ENCODE measurements at places on chromosomes 1 and 21.
A peak's percentile ranks its signal among the peaks of the same experiment; 100 is the strongest.

DNA sequence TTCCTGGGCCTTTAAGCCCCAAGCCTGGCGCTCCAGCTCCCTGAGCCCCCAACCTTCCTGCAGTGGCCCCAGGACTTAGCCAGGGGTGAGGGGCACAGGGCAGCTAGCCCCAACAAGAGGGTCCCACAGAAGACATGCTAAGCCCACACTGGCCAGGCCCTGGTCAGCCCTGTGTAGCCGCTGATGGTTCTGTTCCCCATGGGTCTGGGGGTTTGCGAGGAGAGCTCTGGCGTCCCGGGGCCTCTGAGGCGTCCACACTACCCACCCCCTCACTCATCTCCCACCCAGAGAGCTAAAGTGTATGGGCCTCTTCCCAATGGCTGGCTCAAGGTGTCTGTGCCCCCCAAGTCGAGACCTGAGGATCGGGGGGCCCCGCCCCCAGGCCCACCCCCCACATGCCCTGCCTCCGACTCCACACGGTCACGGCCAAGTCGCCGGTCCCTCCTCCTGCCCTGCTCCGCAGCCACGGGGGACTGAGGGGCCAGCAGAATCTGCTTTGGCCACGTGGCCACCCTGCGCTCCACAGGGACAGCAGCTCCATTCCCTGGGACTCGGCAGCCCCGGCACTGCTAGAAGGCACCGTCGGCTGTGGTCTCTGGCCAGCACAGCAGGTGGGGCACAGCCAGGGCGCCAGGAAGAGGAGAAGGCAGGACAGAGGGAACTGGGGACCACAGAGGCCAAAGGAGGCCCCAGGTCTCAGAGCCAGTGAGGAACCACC, 7.8 kb downstream of the TNFRSF18 start:
- no peak for DNase-seq

DNA sequence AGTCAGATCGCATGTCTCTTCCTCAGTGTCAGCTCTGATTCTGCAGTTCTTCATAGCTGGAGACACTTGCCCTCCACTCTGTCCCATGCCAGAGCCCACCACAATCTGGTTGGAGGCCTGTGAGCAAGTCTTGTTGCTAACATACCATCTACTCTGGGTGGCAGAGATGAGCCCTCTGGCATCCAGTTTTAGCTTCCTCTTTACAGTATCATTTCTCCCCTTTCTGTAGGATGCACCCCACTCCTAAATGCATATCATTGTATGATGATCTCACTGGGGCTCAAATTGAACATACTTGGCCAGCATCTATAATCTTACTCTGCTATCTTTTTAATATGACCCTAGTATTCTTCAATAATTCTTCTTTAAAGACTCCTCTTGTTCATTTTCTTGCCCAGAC, 16.9 kb downstream of the PCNX2 start:
- DNase-seq = no peak

GRCh38 chr1:9182784-9183257, 51.8 kb upstream of the H6PD start:
- no peak for DNase-seq

DNA sequence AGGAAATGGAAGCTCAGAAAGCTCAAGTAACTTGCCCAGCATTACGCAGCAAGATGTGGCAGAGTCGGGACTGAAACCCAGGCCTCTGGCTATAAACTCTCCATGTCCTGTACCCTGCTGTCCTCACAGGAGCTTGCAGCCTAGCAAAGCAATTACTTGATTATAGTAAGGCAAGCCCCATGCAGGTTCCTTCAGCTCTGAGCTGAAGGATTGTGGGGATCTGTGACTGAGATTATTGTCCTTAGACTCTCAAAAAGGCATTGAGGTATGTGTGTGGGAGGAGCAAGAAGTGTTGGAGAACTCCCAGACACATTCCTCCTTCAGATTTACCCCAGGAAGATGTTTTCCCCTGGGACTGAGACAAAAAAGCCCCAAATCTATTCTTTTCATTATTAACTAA, 124.0 kb upstream of the SPATA6 start:
- no peak for DNase-seq

- no peak for DNase-seq
These were observed 23.1 kb upstream of the PKP1 start for GRCh38 chr1:201260236-201260590.

- no peak for DNase-seq
These were observed 24.8 kb upstream of the EDN2 start for GRCh38 chr1:41509270-41509671.

DNA sequence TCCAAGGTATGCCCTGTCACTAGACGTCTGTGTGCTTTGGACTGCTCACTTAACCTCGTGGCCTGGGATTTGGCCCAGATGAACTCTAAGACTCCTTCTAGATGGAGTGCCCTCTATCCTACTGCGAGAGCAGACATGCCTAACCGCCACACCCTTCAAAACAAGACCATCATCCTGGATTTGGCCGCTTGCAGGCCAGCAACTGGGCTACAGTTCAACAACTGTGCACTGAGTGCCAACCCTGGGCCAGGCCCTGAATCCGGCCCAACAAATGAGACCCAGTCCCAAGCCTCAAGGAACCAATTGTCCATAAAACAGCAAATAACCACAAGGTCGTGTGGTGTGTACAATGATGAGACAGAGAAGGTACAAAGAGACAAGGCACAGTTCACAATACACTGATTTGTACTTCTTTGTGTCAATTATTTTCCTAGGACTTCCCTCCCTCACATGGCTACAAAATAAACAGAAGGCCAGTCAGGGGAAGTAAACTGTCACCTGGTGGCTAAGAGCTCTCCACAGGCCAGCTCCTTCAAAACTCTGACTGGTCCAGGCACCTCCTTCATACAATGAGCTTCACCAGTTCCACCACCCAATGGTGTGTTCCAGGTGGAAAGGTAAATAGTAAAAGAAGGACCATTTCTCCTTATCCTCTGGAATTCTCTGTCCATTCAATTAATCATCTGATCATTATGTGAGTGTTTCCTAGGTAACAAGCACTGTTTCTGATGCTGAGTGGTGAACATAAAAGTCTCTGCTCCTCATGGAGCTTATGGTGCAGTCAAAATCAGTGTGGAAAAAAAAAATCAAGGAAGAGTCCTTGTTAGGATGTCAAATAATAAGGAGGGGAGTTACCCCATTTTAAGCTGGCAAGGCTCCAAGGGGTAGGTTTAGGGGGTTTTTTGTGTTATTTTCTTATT, 60.4 kb downstream of the CAPZB start:
- no peak for DNase-seq

GRCh38 chr1:116462722-116463121, 89.7 kb downstream of the ATP1A1 start:
- DNase-seq = no peak

DNA sequence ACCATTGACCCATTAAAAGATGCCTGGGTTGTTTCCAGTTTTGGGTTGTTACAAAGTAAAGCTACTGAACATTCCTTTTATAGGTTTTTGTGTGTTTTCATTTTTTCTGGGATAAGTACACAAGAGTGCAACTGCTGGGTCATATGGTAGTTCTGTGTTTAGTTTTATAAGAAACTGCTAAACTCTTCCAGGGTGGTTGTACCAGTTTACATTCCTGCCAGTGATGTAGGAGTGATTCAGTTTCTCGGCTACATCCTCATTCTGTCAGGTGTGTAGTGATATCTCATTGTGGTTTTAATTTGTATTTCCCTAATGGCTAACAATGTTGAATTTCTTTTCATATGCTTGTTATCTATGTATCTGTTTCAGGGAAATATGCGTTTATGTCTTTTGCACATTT, 58.5 kb upstream of the DNAJC6 start:
- DNase-seq = no peak

DNA sequence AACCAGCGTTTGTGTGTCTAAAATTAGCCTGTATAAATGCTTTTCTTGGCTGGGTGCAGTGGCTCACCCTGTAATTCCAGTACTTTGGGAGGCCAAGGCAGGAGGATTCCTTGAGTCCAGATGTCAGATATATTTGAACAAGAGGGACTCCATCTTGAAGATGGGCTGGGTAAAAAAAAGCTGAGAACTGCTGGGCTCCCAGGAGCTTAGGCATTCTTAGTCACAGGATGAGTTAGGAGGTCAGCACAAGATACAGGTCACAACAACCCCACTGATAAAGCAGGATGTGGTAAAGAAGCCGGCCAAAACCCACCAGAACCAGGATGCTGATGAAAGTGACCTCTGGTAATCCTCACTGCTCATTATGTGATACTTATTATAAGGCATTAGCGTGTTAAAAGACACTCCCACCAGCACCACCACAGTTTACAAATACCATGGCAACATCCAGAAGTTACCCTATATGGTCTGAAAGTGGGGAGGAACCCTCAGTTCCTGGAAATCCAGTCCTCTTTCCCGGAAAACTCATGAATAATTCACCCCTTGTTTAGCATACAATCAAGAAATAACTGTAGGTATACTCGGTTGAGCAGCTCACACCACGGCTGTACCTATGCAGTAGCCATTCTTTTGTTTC, 36.2 kb upstream of the ZNF496 start:
- no peak for DNase-seq

- peak; percentile 96 for DNase-seq
These were observed 215.3 kb downstream of the SDCCAG8 start for GRCh38 chr1:243471026-243471685.

GRCh38 chr1:173240609-173241008, 33.5 kb upstream of the TNFSF4 start:
- DNase-seq = no peak

DNA sequence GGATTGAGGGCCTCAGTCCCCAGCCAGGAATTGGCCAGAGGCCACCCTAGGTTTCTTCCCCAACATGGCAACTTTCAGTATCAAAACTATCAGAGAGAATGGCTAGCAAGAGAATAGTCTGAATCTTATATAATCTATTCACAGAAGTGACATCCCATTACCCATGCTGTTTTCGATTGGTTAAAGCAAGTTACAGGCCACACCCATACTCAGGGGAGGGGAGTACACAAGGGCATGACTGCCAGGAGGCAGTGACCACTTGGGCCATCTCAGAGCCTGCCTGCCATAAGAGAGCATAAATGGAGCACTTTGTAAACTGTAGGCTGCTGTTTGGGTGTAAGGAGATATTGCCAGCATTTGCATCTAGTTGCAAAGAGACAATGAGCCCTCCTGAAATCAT, 65.4 kb downstream of the FAM163A start:
- no peak for DNase-seq

DNA sequence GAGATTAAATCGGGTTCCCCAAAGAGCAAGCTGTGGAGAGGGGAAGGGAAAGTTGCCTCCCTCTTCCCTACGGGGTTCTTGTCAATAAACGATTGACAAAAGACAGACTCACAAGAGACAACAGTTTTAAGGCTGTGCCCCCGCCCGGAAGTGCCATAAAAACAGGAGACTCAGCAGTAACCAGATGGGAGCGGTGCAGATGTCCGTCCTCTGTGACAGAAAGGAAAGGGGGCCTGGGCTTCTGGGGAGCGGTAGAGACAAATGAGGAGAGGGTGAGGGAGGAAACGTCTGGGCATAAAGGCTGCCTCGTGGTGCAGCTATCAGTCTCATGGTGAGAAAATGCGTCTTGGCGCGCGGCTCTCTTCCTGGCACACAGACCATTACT, 5.9 kb downstream of the TP73 start:
- no peak for DNase-seq

GRCh38 chr1:157893686-157894085, 52.1 kb upstream of the CD5L start:
- no peak for DNase-seq

- peak; percentile 24 for DNase-seq
These were observed 514 bp downstream of the TPRG1L start for GRCh38 chr1:3625151-3625907.

- no peak for DNase-seq
These were observed 47.8 kb downstream of the SELENOF start for GRCh38 chr1:86865973-86866637.

DNA sequence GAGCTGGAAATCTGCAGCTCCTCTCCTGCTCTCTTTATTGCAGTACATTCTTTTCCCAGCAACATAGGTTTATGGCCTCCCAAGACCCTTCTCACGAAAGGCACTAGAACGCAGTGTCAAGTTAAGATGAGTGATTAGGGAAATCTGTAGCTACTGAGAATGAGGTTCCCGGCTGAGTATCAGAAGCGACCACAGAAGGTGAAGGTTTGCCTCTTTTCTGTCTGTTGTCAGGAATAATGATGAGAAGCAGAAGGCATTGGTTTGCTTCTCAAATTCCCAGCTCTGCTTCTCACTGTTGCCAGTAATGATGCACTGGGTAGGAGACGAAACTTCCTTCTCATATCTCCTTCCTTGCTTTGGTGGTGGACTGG, 128.4 kb downstream of the NTMT2 start:
- no peak for DNase-seq

GRCh38 chr1:211182746-211183145, 48.8 kb upstream of the KCNH1 start:
- DNase-seq = no peak

DNA sequence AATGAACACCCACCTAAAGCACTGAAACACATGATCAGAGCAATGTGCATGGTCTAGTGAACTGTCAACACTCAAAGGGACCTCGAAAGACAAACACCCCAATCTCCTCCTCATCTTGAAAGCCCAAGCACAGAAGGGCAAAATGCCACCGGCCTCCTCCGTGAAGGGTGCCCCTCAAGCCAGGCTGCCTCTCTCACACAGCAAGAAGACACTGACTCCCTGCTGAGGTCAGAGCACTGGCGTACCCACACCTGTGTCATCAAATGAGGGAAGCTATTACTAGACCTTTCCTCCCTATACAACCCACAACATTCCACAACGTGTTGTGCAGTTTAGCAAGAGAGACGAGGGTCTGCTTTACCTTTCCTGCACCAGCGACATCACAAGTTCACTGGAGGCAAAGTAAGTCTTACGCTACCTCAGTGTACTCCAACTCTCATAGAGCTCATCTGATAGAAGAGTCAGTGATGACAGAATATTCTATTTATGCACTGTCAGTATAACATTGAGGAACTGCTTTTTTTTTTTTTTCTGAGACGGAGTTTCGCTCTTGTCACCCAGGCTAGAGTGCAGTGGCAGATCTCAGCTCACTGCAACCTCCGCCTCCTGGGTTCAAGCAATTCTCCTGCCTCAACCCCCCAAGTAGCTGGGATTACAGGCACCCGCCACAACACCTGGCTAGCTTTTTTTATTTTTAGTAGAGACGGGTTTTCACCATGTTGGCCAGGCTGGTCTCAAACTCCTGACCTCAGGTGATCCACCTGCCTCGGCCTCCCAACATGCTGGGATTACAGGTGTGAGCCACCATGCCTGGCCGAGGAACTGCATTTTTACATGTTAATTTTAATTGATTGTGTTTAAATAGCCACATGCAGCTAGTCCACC, 3.3 kb downstream of the SH3BP5L start:
- DNase-seq = no peak

GRCh38 chr1:53129891-53130597, 12.4 kb downstream of the SLC1A7 start:
- DNase-seq = no peak

- no peak for DNase-seq
These were observed 13.7 kb upstream of the AKR1A1 start for GRCh38 chr1:45536886-45537285.

DNA sequence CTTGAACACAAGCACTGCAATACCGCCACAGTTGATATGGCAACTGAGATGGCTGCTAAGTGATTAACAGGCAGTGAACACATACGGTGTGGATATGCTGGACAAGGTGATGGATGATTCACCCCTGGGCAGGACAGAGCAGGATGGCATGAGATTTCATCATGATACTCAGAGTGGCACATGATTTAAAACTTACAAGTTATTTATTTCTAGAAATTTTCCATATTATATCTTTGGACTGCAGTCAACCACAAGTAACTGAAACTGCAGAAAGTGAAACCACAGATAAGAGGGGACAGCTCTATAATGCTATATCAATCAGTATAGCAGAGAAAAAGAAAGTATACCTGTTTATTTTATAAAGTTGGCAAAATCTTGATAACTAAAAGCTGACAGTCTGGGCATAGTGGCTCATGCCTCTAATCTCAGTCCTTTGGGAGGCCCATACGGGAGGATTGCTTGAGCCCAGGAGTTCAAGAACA, 47.9 kb downstream of the PHACTR4 start:
- DNase-seq = no peak
